ENCODE measurements at places on chromosomes 3 and 15.
A peak's percentile ranks its signal among the peaks of the same experiment; 100 is the strongest.

GRCh38 chr15:79190093-79190492 is 92.4 kb upstream of the ANKRD34C start:
- no peak for DNase-seq

- no peak for DNase-seq
Measured at GRCh38 chr3:175288621-175289020, 429.5 kb downstream of the NAALADL2 start.

- no peak for DNase-seq
Measured at GRCh38 chr15:93308026-93308690, 219.1 kb upstream of the RGMA start.

- DNase-seq, result no peak
Measured at GRCh38 chr3:107643038-107643883, 120.5 kb downstream of the BBX start.

DNA sequence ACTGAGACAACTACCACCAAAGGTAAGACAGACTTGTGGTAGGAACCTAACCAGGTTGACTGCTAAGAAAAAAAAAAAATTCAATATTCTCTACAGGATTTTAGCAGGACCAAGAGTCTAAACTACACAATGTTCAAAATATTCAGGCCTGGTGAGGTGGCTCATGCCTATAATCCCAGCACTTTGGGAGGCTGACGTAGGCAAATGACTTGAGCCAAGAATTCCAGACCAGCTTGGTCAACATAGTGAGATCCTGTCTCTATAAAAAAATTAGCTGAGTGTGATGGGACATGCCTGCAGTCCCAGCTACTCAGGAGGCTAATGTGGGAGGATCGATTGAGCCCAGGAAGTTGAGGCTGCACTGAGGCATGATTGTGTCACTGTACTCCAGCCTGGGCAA is 341.6 kb upstream of the WNT5A start:
- no peak for DNase-seq

DNA sequence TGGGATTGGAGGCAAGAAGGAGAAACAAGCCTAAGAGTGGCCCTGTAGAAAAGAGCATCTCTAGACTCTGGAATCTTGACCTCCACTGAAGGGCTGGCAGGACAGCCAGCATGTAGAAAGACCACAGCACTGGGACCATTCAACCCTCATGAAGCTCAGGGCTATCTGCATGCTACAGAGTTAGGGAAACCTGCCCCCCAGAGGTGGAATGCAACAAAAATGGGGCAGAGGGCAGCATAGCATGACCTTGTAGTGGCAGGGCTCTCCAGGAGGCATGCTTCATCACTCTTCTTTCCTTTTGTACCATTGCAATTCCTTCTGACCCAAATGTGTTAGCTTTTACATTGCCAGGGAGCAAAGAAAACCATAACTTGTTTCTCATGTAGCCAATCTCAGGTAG is 445.4 kb downstream of the EPHB1 start:
- DNase-seq, result no peak

- DNase-seq, result no peak
Measured at GRCh38 chr15:89330119-89330518, 4.5 kb downstream of the POLG start.

DNA sequence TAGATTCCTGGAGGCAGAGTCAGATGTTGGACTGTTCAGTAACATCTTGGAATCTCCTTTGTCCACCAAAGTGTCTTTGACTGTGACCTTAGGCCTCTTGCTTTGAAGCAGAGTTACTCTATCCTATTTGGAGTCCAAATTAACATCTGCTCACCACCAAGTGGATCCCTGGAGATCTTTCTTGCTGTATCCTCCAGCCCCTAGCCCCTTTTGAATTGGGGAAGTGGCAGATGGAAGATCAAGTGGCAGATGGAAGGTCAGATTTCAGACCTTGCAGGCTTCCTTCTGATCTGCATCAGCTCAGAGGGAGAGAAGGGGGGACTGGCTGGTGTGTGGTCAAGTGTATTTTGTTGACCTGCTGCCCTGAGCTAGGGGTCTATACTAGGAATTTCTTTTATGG is 125.0 kb upstream of the ROPN1 start:
- no peak for DNase-seq

DNA sequence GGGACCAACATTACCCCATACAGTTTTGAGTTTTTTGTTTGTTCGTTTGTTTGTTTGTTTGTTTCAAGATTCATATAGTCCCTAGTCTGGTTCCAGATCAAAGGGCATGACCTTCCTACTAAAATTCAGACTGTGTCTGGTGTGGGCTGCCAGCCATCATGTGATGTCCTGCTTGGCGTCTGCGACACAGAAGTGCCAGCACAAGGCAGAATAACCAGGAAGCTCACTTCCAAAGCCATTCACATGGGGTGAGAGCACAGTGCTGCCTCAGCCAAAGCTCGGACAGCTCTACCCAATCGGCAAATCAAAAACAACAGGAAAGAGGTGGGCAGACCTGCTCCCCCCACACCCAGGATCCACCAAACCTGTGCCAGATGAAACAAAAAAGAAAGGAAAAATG is 142.6 kb upstream of the THBS1 start:
- no peak for DNase-seq

GRCh38 chr3:120102674-120103073 is 8.4 kb upstream of the GSK3B start:
- DNase-seq, result no peak

DNA sequence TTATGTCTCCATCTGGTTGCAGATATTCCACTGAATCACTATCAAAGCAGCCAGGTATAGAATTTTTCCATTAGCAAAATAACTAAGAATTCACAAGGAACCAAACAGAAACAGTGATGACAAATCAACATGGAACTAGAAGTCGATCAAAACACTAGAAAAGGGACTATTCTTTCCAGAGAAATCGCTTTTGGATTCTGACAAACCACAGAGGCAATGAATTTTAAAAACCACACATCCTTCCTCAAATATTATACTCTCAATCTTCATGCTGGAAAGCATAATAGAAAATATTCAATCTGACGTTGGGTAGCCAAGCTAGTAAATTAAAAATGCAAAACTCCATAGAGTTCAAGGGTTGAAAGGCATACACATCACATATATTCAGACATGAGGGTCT is 93.2 kb upstream of the PPIB start:
- no peak for DNase-seq

DNA sequence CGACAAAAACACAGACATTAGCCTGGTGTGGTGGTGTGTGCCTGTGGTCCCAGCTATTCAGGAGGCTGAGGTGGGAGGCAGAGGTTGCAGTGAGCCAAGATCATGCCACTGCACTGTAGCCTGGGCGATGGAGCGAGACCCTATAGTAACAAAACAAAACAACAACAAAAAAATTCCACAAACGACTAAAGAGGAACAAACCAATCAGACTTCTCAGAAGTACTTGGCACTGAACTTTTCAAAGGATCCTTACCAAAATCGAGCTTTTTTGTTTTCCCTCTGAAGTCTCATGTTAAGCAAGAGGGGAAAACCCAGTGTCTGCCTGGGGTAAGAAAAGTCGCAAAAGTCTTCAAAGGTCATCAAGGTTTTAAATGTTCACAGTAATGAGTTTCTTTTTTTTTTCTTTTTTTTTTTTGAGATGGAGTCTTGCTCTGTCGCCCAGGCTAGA is 30.1 kb upstream of the TFRC start:
- no peak for DNase-seq

GRCh38 chr3:5226783-5227182 is 39.3 kb downstream of the EDEM1 start:
- DNase-seq, result no peak

DNA sequence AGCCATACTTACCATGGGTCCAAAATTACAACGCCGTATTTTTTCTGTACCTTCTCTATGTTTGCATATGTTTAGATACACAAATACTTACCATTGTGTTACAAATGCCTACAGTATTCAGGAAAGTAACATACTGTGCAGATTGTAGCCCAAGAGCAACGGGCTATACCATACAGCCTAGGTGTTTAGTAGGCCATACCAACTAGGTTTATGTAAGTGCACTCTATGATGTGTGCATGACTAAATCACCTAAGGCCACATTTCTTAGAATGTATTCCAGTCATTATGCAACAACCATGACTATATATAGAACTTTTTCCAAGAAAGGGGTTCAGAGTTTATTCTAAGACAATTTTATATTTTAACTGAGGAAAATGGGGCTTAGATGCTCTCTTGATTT is 411.7 kb downstream of the MAGI1 start:
- no peak for DNase-seq

DNA sequence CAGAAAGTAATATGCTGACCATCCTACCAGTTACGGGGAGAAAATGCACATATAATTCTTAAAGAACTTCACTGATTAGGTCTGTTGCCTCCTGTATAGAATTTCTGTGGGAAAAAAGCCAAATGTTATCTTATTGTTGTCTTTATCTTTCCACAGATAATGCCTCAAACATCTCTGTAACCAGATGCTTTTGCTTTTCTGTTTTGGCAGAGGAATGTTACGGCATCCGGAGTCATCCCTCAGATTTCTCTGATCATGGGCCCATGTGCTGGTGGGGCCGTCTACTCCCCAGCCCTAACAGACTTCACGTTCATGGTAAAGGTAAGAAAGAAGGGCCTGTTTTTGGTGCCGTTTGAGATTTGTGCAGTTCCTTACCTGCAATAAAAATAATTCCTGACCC is 33.5 kb downstream of the PCCB start:
- DNase-seq, result no peak

- no peak for DNase-seq
Measured at GRCh38 chr15:55133972-55134371, 62.8 kb downstream of the RSL24D1 start.

DNA sequence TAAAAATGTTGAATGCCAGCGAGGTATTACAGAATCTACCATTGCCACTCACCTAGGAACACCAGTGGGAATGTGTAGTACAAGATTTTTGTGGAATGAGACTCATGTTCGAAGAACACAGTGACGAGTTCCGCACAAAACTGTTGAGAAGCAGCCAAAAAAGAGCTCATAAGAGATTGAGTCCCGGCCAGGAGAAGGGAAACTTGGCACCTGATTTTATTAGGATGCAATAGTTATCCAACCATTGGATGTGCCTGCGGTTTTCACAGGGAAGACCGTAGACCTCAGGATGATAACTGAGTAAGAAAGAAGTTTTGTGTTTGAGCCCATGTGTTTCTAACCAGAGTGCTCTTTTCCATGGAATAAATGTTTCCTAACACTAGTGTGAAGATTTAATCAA is 88.9 kb downstream of the PTPRG start:
- no peak for DNase-seq

GRCh38 chr3:197031315-197032285 is 2.0 kb upstream of the MELTF start:
- DNase-seq, result peak; percentile 99

- DNase-seq, result no peak
Measured at GRCh38 chr15:32861761-32862160, 144.0 kb downstream of the GREM1 start.

DNA sequence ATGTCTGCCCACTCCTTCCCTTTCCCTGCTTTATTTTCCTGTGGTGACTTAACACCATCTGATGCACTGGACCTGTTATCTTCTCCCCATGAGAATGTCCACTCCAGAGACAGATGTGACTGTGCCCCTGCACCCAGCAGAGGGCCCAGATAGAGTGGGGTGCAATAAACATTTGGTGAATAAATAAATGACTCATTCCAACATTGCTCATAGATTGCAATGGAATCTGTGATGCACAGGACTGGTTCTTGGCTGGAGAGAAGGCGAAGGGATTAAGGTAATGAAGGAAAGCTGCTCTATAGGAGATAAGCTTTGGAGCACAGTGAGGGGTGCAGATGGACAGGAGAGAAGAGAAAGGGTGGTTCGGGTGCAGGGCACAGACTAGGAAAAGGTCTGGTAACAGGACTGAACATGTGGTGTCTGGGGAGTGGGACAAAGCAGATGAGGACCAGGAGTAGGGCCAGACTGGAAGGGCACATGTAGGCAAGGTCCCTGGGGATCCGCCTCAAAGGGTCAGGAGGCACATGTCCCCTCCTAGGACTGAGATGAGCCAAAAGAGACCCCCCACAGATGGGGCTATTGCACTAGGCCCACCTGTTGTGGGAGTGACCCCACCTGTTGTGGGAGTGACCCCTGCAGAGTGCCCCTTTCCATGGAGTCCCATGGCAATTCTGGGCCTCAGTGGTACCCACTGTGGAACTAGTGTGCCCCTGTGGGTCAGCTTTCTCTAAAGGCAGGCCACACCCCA is 17.5 kb upstream of the POC1A start:
- DNase-seq, result no peak

- DNase-seq, result no peak
Measured at GRCh38 chr3:41044523-41044922, 154.8 kb upstream of the CTNNB1 start.

GRCh38 chr3:114609973-114610630 is 316.3 kb downstream of the TIGIT start:
- no peak for DNase-seq

DNA sequence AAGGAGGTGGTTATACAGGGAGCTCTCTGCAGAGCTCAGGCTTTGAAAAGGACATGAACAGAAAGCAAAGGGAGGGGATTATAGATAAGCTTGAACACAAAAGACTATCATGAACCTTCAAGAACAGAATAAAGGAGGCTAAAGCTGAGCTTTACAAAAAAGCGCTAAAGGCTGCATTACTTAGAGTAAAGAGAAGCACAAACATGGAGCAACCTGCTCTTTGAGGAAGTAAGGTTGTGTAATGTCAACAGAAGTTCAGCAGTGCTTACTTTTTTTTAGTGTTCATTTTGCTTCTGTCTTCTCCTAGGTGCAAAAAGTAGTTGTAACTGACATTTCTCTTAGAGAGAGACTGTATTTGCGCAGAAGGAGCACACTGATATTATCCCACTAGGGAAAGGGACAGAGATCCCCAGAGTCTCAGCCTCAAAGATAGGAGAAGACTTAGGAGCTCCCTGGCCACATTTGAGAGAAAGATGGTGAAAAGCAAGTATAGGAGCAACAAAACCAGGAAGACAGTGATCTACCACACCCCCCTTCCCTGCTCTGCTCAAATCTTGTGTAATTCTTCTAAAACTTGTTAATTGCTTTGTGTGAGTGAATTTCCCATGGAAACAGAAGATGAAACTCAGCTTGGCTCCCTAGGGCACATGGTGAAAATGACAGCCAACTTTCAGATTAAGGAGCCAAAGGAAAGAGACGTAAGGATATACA is 54.7 kb downstream of the QTRT2 start:
- DNase-seq, result no peak

GRCh38 chr3:59559721-59560435 is 510.1 kb upstream of the CFAP20DC start:
- peak; percentile 88 for DNase-seq

DNA sequence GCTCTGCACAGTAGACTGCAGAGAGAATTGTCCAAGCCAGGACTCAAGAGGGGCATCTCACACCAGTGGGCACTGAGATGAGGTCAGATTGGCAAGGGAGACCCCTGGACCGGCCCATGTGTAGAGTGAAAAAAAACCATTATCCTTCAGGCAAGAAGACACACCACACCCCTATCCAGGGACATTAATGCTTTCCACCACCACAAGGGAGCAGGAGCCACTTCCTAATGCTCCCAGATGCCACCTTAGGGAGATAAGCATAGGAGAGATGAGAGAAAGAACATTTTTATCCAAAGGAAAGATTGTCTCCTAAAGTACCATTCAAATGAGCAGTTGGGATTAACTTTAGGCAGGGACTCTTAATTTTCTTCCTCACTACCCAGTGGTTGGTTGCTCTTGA is 109.6 kb upstream of the PTX3 start:
- DNase-seq, result no peak

- no peak for DNase-seq
Measured at GRCh38 chr3:70038693-70039092, 39.2 kb downstream of the SAMMSON start.

- peak; percentile 70 for DNase-seq
Measured at GRCh38 chr3:30421266-30421665, 185.1 kb upstream of the TGFBR2 start.

GRCh38 chr15:70459312-70459711 is 304.0 kb downstream of the UACA start:
- no peak for DNase-seq

- DNase-seq, result no peak
Measured at GRCh38 chr15:36579792-36580431, 486 bp downstream of the CDIN1 start.

Measured in HS-5 (cell line).